SJSA1 (cell line): ENCODE measurements at places on chromosomes 6 and 20. TPM values are rescaled to one million over a fixed set of nuclear protein-coding genes. Genes with fewer than 3 reads are reported as not detected.

DNA sequence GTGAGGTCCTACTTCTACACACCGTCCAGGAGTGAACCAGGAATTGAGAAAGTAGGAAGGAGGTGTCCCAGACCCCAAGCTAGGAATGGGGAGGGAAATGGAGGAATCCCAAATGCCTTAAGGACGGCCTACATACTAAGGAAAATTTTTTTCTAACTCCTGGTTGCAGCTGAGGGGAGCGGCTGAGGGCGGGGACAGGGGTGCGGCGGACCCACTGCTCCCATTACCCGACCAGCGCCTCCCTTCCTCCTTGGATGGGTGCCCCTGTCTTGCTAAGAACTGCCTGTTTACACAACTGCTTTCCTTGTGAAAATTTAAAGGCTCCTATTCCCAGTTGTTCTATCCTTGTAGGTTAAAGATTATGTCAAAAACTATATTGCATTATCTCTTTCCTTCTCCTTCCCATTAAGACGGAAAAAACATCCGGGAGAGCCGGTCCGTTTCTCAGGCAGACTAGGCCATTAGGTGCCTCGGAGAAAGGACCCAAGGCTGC is 699 bp upstream of the HSPA1B start:
- H3K27me3 ChIP-seq: no peaks in the 10 kb centered on the region
- H3K4me1 ChIP-seq: peaks cover 23% of the 10 kb centered on the region
- H3K27ac ChIP-seq: peak overlapping the region; percentile 49
- peaks cover 7% of the 10 kb centered on the region for H3K36me3 ChIP-seq
- DNase-seq: peak; percentile 73

DNA sequence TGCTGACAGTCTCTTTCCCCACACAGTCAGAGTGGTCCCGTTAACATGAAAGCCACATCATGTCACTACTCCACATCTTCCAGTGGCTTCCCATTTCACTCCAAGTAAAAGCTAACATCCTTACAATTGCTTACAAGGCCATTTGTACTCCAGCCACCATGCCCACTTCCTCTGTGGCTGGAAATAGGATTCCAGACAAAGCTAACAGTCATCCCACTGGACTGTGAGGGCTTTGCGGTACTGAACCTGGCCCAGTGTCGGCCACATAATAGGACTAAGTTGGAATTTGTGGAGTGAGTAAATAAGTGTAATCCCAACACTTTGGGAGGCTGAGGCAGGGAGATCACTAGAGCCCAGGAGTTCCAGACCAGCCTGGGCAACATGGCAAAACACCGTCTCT is 10.9 kb downstream of the CCM2L start:
- H3K36me3 ChIP-seq: no peaks in the 10 kb centered on the region
- H3K4me1 ChIP-seq: peaks cover 13% of the 10 kb centered on the region
- H3K4me3 ChIP-seq: no peak overlapping the region
- no peak for DNase-seq

GRCh38 chr20:62495749-62496567 is 20.2 kb upstream of the GATA5 start:
- no peaks in the 10 kb centered on the region for H3K4me1 ChIP-seq
- no peaks in the 10 kb centered on the region; the same call in 1 of the 2 replicates for H3K27me3 ChIP-seq
- DNase-seq: no peak
- no peak overlapping the region for H3K4me3 ChIP-seq
- H3K27ac ChIP-seq: no peak overlapping the region

Gene TPBG
- 37.7 and 43.8 TPM in 2 replicates for total RNA-seq

Gene GJA1
- 103 and 164 TPM in 2 replicates for total RNA-seq

Gene CALHM6
- total RNA-seq: not detected in 2 replicates
